NCI-H1092 (cell line): ENCODE measurements at places on chromosomes 13 and 19.

DNA sequence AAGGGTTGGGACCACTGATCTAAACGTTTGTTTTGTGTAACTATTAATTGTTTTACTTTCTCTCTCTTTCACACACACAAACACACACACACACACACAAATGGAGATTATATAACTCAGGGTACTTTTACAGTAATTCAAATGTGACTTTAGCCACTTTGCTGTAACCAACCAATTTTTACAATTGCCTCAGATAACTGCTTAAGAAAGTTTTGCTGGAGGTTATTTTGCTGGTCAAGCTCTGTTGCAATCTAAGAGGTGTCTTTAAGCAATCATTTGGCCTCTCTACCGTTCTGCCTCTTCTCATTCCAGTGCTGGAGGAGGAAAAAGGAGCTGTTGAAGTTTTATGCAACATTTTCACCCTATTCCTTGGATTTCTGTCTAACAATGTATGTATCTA lies 63.0 kb downstream of the TBC1D4 start:
- no peak for DNase-seq

DNA sequence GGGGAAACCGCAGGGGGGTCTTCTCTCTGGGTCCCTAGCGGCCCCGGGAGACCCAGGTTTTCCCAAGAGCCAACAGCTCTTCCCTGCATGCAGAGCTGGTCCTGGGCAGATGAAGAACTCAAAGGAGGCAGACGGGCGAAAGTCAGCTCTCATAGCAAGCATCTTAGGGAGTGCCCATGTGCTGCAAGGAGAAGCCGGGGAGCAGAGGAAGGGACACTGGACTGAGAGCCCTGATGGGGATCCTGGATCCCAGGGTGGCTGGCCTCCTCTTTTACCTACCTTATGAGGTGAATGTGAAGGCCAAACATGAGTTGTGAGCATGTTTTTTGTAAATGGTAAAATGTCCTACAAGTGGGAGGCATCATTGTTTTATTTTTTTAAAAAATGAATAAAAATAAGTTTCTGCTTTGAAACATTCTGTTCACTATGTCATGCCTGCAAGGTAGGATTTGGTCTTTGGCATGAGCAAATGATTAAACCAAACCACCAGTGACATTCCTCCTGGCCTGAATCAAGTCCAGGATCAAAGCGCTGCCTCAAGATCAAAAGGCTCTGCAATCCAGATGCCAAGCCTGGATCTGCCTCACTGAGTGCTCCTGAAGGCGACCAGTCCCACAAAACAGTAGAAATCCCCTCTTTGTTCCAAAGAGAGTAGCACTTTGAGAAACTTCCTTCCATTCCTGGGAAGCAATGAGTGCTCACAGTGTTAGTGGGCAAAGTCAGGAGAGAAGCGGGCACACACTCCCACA lies 92.2 kb upstream of the SERP2 start:
- no peak for DNase-seq

DNA sequence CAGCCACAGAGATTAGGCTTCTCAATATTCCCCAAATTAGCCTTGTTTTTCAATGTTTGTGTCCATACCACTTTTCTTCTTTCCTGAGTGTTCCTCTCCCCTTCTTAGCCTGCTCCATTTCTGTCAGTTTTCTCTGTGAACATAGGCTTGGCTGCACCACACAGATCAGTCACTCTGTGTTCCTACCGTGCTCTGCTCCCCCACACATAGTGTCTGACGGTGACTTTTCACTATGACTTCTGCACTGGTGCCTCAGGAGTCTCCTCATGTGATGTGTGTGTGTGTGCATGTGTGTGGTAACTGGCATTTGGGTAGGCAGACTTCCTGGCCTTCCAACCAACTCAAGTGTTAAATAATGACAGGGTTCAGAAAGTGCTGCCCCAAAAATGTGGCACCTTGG lies 47.9 kb upstream of the MYCBP2 start:
- DNase-seq = no peak

- peak; percentile 55 for DNase-seq
These were observed 76.8 kb downstream of the FREM2 start for GRCh38 chr13:38763446-38764381.

- no peak for DNase-seq
These were observed 3.0 kb downstream of the KCNC3 start for GRCh38 chr19:50326101-50326664.

DNA sequence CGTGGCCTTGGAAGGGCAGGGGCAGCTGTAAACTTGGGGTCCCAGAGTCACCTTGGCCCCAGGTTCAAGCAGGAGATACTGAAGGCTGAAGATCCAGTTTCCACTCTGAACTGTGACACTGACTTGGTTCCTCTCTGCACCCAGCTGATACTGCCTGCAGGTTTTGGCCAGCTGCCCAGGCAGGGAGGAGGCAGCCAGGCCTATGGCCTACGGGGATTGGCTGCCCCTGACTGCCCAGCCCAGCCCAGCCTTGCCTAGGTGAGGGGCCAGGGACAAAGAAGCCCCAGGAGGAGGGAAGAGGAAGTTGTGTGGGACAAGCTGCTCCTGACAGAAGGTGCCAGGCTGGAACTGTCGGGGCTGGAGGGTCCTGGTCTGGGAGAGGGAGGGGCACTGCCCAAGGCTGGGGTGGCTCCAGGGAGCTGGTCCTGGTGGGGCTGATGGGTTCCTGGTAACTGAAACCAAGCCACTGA lies 51.7 kb upstream of the CYP4F8 start:
- DNase-seq = peak; percentile 49

GRCh38 chr19:604355-604754 lies 14.7 kb downstream of the HCN2 start:
- no peak for DNase-seq

- DNase-seq = no peak
These were observed 737.7 kb downstream of the PCDH9 start for GRCh38 chr13:66492479-66492878.

- no peak for DNase-seq
These were observed 857.4 kb downstream of the OLFM4 start for GRCh38 chr13:53885997-53886396.
